NAMALWA (cell line): ENCODE measurements at places on chromosomes 4 and X.

GRCh38 chrX:47646636-47647035, 3.7 kb downstream of the ELK1 start:
- no peak for DNase-seq

DNA sequence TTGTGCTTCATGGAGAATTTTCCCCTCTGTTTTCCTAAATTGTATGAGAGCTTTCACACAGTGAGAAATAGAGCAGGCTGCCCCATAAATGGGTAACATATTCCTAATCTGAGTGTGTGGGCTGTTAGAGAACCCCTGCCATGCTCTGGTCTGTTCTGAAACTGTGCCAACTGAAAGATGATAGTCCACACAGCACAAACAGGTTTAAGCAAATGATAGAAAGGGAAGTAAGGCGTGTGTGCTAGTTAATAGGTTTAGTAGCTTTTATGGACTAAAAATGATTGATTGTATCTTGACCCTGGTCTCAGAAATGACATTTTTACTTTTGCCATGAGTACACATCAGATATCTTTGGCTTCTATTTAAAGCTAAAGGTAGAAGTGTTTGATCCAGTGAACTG, 106.2 kb downstream of the PRRG1 start:
- DNase-seq, result no peak

DNA sequence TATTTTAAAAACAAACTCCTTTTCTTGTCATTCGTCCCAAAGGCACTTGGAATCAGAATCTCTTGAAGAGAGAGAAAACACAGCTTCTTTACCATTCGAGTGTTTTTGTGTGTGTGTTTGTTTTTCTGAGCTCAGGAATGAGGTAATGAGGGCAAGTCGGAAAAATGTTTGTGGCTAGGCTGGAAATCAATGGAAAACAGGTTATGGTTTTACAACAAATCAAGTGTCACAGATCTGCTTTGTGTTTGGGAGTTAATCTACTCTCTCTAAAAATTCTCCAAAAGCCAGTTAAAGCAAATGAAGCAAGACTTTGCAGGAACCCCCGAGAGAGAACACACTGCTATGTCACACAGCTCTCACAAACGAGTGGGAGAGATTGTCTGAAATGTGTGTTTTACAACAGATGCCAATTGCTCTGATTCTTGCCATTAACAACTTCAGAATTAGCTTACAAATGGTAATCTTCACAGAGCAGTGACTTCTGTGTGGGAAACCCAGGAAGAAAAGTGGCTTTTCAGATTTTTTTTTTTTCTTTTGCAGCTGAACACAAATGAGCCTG, 264.1 kb downstream of the CBLL2 start:
- no peak for DNase-seq

GRCh38 chr4:71558248-71558647, 219.4 kb downstream of the SLC4A4 start:
- DNase-seq, result no peak

DNA sequence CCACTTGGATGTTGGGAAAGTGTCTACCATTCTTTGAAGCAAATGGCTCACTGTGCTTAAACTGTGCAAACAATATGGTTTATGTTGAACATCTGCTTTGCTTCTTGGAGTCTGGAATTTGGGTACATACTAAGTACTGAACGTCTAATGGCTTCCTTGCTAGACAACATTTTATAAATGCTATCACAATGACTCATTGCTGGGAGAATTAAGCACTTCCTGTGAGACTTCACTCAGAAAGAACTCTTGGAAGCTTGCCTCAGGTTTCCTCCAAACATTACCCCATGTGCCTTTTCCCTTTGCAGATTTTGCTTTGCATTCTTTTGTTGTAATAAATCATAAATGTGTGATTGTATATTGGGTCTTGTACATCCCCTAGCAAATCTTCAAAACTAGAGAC, 139.7 kb downstream of the PACRGL start:
- no peak for DNase-seq

DNA sequence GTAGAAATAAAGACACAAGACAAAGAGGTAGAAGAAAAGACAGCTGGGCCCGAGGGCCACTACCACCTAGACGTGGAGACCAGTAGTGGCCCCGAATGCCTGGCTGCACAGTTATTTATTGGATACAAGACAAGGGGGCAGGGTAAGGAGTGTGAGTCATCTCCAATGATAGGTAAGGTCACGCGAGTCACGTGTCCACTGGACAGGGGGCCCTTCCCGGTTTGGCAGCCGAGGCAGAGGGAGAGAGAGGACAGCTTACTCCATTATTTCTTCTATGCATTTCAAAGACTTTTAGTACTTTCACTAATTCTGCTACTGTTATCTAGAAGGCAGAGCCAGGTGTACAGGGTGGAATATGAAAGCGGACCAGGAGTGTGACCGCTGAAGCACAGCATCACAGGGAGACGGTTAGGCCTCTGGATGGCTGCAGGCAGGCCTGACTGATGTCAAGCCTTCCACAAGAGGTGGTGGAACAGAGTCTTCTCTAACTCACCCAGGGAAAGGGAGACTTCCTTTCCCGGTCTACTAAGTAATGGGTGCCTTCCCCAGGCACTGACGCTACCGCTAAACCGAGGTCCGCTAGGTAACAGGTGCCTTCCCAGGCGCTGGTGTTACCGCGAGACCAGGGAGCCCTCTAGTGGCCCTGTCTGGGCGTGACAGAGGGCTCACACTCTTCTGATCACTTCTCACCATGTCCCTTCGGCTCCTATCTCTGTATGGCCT, 44.9 kb downstream of the ZBTB49 start:
- peak; percentile 81 for DNase-seq

DNA sequence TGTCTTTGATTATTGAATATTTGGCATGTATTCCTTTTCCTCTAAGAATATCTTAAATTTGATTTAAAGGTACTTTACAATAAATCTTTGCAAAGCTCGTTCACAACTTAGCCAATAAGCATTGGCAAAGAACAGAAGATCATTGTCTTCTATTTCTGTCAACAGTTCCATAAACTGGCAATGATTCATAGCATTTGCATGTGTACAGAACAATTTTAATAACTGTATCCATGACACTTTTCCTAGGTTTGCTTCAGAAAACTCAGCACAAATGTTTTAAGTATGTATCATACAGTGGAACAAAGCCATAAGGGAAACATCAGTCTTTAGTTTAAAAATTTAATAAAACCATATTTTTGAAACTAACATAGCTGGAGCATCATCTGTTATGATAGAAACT, 462.7 kb upstream of the RPS6KA3 start:
- DNase-seq, result no peak

- DNase-seq, result no peak
Measured at GRCh38 chrX:13428053-13428786, 108.4 kb upstream of the ATXN3L start.

DNA sequence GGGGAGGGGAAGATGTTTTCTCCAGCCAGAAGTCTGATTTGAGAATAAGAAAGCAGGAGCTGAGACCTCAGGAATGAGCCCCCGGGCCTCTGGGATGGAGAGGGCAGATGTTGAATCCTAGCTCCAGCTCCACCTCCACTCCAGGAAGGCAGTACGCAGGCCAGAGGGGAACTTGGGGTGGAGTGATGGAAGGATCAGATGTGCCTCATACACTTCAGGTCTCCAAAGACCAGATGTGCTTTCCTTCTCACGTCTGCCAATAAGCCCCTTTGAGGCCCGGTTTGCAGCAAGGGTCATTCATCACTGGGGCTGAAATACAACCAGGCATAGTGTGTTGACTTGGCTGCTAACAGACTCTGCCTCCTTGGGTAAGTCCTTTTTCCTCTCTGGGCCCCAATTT, 28.1 kb downstream of the STARD8 start:
- DNase-seq, result no peak

GRCh38 chrX:51215266-51215665, 117.4 kb upstream of the NUDT10 start:
- peak; percentile 4 for DNase-seq

GRCh38 chr4:183601381-183601780, 57.6 kb downstream of the RWDD4 start:
- DNase-seq, result peak; percentile 52

DNA sequence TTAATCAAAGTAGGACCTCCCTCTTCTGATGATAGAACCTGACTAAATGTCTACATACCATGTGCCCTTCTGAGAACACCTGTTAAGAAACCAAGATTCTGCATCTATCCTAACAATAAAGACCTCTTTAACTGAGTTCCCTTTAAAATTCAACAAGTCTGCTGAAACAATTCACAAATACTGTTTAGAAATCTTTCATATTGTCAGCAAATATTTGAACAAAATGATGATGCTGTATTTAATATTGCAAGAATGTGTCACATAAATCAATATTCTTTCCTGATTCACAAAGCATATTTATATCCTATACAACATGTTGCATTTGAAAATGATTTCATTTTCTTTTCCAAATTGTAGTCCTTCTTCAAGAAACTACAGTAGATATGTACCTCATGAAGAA, 59.6 kb upstream of the BMPR1B start:
- no peak for DNase-seq

DNA sequence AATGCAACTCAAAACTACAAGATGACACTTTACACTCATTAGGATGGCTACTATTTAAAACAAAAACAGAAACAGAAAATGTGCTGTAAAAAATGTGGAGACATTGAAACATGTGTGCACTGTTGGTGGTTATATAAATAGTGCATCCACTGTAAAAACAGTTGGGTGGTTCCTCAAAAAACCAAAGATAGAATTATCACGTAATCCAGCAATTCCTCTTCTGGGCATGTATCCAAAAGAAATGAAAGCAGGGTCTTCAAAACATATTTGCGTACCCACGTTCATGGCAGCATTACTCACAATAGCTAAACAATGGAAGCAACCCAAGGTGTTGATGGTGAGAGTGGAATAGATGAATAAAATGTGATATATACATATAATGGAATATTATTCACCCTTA, 967.2 kb downstream of the TRAM1L1 start:
- no peak for DNase-seq

DNA sequence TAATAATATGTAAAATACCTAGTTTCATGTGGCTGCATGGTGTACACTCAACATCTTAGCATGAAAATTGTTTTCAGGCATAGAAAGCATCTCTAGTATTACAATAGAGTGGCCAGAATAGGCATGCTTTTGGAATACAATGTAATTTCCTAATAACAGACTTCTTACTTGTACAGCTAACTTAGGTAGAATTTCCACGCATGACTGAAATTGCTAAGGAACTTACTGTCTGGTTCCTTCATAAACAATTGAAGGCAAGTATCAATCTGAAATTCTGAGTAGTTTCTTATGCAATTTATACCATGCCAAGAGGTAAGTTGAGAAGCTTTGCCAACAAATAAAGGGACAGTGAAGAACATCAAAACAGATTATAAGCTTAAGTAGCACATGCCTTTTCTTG, 26.7 kb downstream of the SULT1E1 start:
- no peak for DNase-seq

GRCh38 chrX:121000589-121000988, 15.0 kb upstream of the CT47A1 start:
- peak; percentile 38 for DNase-seq

- DNase-seq, result no peak
Measured at GRCh38 chr4:185993328-185993973, 75.5 kb upstream of the TLR3 start.

GRCh38 chr4:3203971-3204431, 45.0 kb upstream of the MSANTD1 start:
- DNase-seq, result no peak

- no peak for DNase-seq
Measured at GRCh38 chr4:139402436-139402835, 51.5 kb upstream of the RAB33B start.

DNA sequence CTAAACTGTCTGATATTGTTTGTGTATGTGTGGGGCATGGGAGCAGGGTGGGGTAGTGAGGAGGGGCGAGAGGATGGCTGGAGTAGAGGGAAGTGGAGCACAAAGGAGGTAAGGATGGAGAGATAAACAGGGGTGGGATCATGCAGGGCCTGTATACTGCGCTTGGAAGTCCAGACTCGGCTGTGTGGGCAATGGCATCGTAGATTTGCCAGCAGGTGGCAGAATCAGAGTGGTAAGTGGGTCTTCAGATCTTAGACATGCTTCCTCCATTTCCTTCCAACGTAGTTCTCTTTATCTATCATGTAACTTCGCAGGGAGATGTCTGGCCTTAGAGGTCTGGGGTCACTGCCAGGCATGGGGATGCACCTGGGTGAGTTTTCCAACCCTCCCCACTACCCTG, 155.5 kb downstream of the PDGFRA start:
- DNase-seq, result peak; percentile 13

DNA sequence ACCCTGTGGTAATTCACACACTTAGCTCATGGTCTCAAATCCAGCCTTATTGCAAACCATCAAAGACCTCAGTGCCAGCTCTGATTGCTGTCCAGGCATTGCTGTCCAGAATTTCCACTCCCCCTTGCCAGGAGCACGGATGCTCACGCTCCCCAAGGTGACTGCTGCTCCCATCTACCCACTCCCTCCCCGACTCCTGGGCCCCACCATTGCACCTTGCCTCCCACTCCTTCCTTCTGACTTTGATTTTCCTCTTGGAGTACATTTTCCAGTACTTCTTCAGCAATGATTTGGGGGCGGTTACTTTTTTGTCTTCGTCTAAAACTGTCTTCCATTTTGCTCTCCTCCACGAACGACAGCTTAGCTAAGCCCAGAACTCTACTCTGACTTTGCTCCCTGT, 11.5 kb downstream of the ZFYVE28 start:
- no peak for DNase-seq

- no peak for DNase-seq
Measured at GRCh38 chr4:20264688-20265087, 13.0 kb downstream of the SLIT2 start.

- no peak for DNase-seq
Measured at GRCh38 chr4:150987204-150987603, 27.9 kb downstream of the LRBA start.

DNA sequence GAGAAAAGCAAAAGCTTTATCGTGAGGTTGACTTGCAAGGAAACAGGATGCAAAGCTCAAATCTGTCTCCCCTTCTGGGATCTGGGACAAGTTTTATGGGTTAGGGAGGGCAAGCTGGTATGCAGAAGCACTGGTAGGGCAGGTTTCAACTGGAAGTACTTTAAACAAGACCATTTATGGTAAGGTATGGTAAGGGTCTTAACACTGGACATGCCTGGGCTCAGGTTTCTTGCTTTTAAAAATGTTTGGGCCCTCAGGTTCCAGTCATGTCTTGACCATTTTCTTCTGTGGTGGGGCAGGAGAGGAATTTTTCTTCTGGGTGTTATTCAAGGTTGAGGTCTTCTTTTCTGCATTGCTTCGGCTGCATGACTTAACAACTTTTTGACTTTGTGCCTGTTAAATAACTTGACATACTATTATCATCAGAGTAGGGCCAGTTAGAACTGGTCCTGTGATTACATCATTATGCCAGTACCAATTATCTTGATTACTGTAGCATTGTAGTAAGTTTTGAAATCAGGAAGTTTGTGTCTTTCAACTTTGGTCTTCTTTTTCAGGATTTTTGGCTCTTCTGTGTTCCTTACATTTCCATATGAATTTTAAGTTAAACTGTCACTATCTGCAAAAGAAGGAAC, 33.7 kb downstream of the CD38 start:
- DNase-seq, result no peak

DNA sequence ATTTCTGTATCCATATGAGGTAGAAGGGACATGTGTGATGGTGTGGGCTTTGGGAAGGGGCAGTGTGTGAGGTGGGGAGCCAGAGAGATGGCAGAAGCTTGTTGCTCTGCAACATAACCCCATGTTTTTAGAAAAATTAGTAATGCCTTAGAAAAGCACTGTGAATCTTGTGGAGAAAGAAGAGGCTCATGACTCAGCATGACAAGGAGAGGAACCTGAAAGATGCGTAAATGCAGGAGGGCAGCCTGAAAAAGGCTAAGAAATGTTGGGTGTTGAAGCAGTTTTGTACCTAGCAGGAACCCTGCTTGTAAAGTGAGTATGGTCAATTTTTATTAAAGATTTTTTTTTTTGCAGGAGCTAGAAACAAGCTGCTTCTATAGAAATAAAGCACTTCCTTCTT, 59.8 kb downstream of the ARSJ start:
- no peak for DNase-seq

GRCh38 chr4:153025406-153025805, 89.3 kb downstream of the FHDC1 start:
- no peak for DNase-seq
